ENCODE measurements at places on chromosomes 4 and X. TPM values are rescaled to one million over a fixed set of nuclear protein-coding genes. Genes with fewer than 3 reads are reported as not detected.

- H3K36me3 ChIP-seq = no peaks in the 10 kb centered on the region
- H3K27ac ChIP-seq = no peak overlapping the region
- H3K4me3 ChIP-seq = no peak overlapping the region
- DNase-seq = no peak
- peaks cover 4% of the 10 kb centered on the region for H3K4me1 ChIP-seq
These were observed 18.5 kb downstream of the UVSSA start for GRCh38 chr4:1365271-1366178.

DNA sequence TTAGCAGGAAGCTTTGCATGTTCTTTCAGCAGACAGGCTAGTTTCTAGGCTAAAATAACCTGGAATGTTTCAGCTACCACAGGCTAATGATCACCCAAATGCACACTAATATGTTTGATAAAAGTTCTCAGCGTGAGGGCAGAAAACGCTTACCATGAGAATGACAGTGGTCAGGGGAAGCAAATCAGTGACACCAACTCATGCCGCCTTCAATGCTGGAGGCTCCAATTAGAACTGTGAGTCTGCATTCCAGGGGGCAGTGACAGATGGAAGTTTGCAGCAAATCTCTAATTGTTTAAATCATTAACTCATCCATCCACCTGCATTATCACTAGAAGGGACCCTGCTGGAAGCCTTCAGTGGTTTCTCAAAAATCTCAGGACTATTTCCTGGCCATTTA is 43.2 kb downstream of the ANOS1 start:
- DNase-seq = no peak
- no peaks in the 10 kb centered on the region for H3K4me1 ChIP-seq
- H3K27me3 ChIP-seq = no peaks in the 10 kb centered on the region
- no peaks in the 10 kb centered on the region for H3K36me3 ChIP-seq
- no peak overlapping the region for H3K27ac ChIP-seq
- no peak overlapping the region for H3K4me3 ChIP-seq

GRCh38 chrX:120791013-120791643 is 84.5 kb downstream of the CT47B1 start:
- no peak for DNase-seq
- H3K4me1 ChIP-seq = no peaks in the 10 kb centered on the region
- no peak overlapping the region for H3K4me3 ChIP-seq
- no peaks in the 10 kb centered on the region for H3K27me3 ChIP-seq

- no peaks in the 10 kb centered on the region for H3K4me1 ChIP-seq
- no peaks in the 10 kb centered on the region for H3K27me3 ChIP-seq
- H3K27ac ChIP-seq = no peak overlapping the region
- no peaks in the 10 kb centered on the region for H3K36me3 ChIP-seq
- no peak for DNase-seq
- no peak overlapping the region for H3K4me3 ChIP-seq
These were observed 253.8 kb upstream of the DMD start for GRCh38 chrX:33465137-33465536.

GRCh38 chr4:48739560-48740019 is 40.5 kb downstream of the FRYL start:
- DNase-seq = no peak
- H3K4me3 ChIP-seq = no peak overlapping the region
- H3K4me1 ChIP-seq = no peaks in the 10 kb centered on the region
- no peaks in the 10 kb centered on the region for H3K27me3 ChIP-seq

GRCh38 chr4:185215261-185215660 is 5.9 kb downstream of the SNX25 start:
- no peaks in the 10 kb centered on the region for H3K27me3 ChIP-seq
- no peak for DNase-seq
- peak overlapping the region; percentile 13 for H3K27ac ChIP-seq
- H3K4me3 ChIP-seq = no peak overlapping the region
- H3K36me3 ChIP-seq = no peaks in the 10 kb centered on the region

CCDC158 gene
- total RNA-seq = not detected

PROM1 gene
- total RNA-seq = 1.7 TPM

MPC1L gene
- total RNA-seq = not detected

DNA sequence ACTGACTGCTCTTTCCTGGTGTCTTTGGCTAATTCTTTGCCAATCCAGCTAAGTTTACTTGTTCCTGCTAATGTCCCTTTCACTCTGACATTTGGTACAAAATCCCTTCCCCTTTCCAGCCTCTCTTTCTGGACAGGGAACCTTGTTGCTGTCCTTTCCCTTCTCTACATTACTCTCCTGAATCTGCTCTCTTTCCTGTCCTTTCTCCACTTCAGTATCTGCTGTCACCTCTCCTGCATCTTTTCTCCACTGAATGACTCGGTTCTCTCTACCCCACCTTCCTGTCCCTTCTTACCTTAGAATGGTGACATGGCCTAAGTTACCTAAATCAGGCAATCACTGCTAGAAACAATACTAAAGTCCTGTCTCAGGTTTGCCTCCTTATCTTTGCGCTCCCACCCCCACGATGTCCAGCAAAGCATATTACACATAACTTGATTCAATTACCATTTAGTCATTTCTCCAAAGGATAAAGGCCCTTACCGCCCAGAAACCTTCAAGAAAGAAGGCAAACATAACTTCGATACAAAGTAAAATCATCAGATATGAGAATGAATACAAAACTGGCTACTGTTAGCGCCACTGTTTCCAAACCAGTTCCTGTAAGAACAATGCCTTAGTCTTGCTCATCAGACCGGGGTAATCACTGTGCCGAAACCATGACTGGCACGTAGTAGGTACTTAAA is 890 bp downstream of the BOD1L1 start:
- H3K36me3 ChIP-seq = no peaks in the 10 kb centered on the region
- peak overlapping the region; percentile 91 for H3K27ac ChIP-seq
- peak overlapping the region; percentile 83 for H3K4me3 ChIP-seq
- no peaks in the 10 kb centered on the region for H3K4me1 ChIP-seq

GRCh38 chr4:165625281-165625680 is 246.5 kb downstream of the CPE start:
- H3K4me3 ChIP-seq = no peak overlapping the region
- H3K4me1 ChIP-seq = no peaks in the 10 kb centered on the region
- DNase-seq = no peak
- H3K36me3 ChIP-seq = no peaks in the 10 kb centered on the region

DNA sequence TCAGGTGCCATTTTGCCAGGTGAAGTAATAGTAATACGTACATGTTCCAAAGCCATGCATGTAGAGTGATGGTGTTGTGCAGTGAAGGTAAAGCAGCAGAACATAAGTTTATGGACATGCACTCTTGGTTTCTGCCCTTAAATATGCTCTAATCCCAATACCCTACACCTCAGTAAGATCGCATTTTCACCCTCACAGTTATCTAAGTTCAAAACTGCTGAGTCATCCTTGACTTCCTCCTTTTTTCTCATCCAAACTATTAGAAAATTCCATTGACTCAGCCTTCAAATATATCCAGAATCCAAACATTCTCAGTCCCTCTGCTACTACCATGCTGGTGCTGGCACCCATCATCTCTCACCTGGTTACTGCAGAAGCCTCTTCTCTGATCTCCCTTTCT is 652.9 kb upstream of the IGFBP7 start:
- H3K36me3 ChIP-seq = no peaks in the 10 kb centered on the region
- no peaks in the 10 kb centered on the region for H3K4me1 ChIP-seq
- H3K27ac ChIP-seq = no peak overlapping the region
- DNase-seq = no peak

DNA sequence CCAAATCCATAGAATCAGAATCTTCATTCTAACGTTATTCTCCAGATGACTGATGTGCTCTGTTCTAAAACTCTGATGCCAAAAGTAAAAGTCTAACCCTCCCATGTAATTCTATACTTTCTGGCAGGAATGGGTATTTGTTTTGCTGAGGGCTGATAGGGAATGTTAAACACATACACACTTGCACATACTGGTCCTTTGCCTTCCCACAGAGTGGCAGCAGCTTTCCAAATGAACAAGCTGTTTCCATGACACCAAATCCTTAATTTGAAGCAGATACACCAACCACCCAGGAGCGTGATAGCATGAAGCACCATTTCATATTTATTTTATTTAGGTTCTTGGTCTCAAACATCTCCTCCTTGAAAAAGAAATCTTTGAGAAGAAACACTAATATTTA is 155.5 kb upstream of the PRDX4 start:
- no peaks in the 10 kb centered on the region for H3K27me3 ChIP-seq
- H3K4me3 ChIP-seq = no peak overlapping the region
- H3K36me3 ChIP-seq = no peaks in the 10 kb centered on the region
- DNase-seq = no peak
- H3K27ac ChIP-seq = no peak overlapping the region

EDNRA gene
- total RNA-seq = 4.0 TPM

- DNase-seq = no peak
- H3K27ac ChIP-seq = peak overlapping the region; percentile 97
- H3K27me3 ChIP-seq = no peaks in the 10 kb centered on the region
- peak overlapping the region; percentile 96 for H3K4me3 ChIP-seq
- H3K4me1 ChIP-seq = peaks cover 21% of the 10 kb centered on the region
- H3K36me3 ChIP-seq = no peaks in the 10 kb centered on the region
These were observed 555 bp upstream of the PGM2 start for GRCh38 chr4:37825968-37826294.

DNA sequence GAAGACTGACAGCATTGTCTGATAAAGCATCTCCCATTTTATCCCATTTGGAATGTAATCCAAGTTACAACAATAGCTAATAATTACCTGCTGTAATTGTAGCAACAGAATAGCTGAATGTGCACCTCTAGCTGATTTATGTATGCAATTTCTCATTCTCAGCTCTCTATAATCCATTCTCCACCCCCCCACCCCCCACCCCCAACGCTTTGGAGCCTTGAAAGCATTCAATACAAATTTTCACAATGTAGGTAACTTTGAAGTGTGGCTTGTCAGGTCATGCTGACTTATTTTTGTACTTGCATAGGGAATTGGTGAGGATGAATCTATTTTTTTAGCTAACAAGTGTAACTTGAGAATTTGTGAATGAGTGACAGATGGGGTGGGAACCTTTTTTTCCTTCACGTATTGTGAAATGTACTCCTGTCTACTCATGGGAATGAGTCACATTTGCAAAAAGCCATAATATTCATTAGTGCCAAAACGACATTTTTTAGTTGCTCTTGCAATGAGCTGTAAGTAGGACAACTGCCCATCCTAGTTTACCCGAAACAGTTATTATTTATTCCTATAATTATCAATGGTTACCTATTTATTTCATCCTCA is 159.3 kb downstream of the PALLD start:
- no peaks in the 10 kb centered on the region for H3K4me1 ChIP-seq
- no peak for DNase-seq
- no peaks in the 10 kb centered on the region for H3K36me3 ChIP-seq
- H3K4me3 ChIP-seq = no peak overlapping the region

KLHL13 gene
- 4.0 TPM for total RNA-seq

PTCHD1 gene
- total RNA-seq = 0.53 TPM

- H3K27ac ChIP-seq = no peak overlapping the region
- H3K27me3 ChIP-seq = no peaks in the 10 kb centered on the region
- no peak overlapping the region for H3K4me3 ChIP-seq
- no peaks in the 10 kb centered on the region for H3K36me3 ChIP-seq
These were observed 102.9 kb downstream of the KCNIP4 start for GRCh38 chr4:21845663-21846062.

TSPAN7 gene
- total RNA-seq = 28.4 TPM

GRCh38 chrX:69097451-69098236 is 67.6 kb downstream of the PJA1 start:
- H3K27me3 ChIP-seq = no peaks in the 10 kb centered on the region
- no peak for DNase-seq
- peaks cover 4% of the 10 kb centered on the region for H3K4me1 ChIP-seq

- no peaks in the 10 kb centered on the region for H3K27me3 ChIP-seq
- no peaks in the 10 kb centered on the region for H3K36me3 ChIP-seq
- H3K4me3 ChIP-seq = no peak overlapping the region
These were observed 39.0 kb upstream of the SLITRK4 start for GRCh38 chrX:143674926-143675325.

- peak within 1 kb of the TSS; percentile 64 for H3K27ac ChIP-seq
- no peaks in the 10 kb centered on the region for H3K36me3 ChIP-seq
- H3K27me3 ChIP-seq = no peaks in the 10 kb centered on the region
- peak within 1 kb of the TSS; percentile 64 for H3K4me3 ChIP-seq
These were observed at the start of gene PRPS2 for GRCh38 chrX:12791257-12792228. PRPS2 (plus strand) TSS chrX:12791412; CDS start chrX:12791498, 86 bp downstream.

CCDC110 gene
- total RNA-seq = 1.1 TPM

DNA sequence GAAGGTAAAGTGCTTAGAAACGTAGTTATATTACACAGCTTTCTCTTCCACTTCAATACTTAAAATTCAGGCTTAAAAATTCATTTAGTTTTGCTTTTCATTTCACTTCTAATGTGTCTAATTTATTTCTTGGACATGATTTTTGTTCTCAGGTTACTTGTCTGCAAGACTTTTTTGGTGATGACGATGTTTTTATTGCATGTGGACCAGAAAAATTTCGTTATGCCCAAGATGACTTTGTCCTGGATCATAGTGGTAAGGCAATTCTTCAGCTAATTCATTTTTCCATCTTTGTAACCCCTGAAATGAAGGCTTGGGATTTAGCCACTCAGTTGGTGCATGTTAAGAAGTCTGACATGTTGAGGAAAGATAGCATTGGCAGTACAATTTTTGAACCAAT is 114.7 kb downstream of the DCLK2 start:
- no peaks in the 10 kb centered on the region for H3K4me1 ChIP-seq
- H3K27ac ChIP-seq = no peak overlapping the region
- H3K4me3 ChIP-seq = no peak overlapping the region
- DNase-seq = no peak
- no peaks in the 10 kb centered on the region for H3K36me3 ChIP-seq

- no peak for DNase-seq
- no peaks in the 10 kb centered on the region for H3K27me3 ChIP-seq
- H3K36me3 ChIP-seq = no peaks in the 10 kb centered on the region
These were observed 47.0 kb downstream of the COQ2 start for GRCh38 chr4:83237591-83237990.

DNA sequence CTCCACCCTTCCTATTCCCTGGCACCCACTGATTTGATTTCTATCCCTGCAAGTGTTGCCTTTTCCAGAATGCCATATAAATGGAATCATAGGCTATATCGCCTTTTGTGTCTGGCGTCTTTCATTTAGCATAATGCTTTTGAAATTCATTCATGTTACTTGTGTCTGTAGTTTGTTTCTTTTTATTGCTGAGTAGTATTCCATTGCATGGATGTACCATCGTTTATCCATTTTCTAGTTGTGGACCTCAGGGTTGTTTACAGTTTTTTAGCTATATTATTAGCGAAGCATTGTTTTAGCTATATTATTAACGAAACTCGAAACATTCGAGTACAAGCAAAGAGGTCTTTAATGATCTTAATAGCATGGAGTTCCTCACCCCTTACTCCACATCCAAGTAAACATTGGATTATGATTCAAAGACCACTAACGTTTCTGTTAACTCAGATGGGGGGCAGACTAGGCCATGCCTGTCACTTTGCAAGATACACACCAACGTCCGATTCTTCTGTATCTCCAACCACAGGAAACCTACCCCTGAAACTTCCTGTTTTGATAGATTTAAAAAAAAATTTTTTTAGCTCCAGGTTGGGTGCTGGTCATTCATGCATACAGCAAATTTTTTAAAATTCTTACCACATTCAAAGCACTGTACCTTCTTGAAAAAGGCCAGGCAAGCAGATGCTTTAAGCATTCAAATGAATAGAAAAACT is 1.1 kb downstream of the DCK start:
- peaks cover 20% of the 10 kb centered on the region for H3K4me1 ChIP-seq
- H3K4me3 ChIP-seq = peak overlapping the region; percentile 81
- DNase-seq = no peak
- H3K27me3 ChIP-seq = no peaks in the 10 kb centered on the region
- H3K36me3 ChIP-seq = no peaks in the 10 kb centered on the region

GRCh38 chr4:140003876-140004548 is 150.0 kb downstream of the MAML3 start:
- peak overlapping the region; percentile 42 for H3K4me3 ChIP-seq
- no peaks in the 10 kb centered on the region for H3K36me3 ChIP-seq
- no peaks in the 10 kb centered on the region for H3K4me1 ChIP-seq
- no peaks in the 10 kb centered on the region for H3K27me3 ChIP-seq

CT45A2 gene
- total RNA-seq = not detected

All from esophagus squamous epithelium (tissue), 5 donors.